ENCODE measurements at places on chromosomes 7 and 10. TPM values are rescaled to one million over a fixed set of nuclear protein-coding genes. Genes with fewer than 3 reads are reported as not detected.

Gene FKBP9
- total RNA-seq: 209 TPM

Gene SPDYE16
- not detected for total RNA-seq

Gene HGF
- 282 TPM for total RNA-seq

Gene GSTO1
- total RNA-seq: 299 TPM

Gene HDAC9
- total RNA-seq: 10.3 TPM

Gene SFMBT2
- total RNA-seq: 1.0 TPM

Gene TMEM270
- not detected for total RNA-seq

Gene PRSS37
- not detected for total RNA-seq

Gene DENND2A
- total RNA-seq: 0.44 TPM

Gene C10orf95
- total RNA-seq: not detected

Gene USP6NL
- total RNA-seq: 21.9 TPM

Gene CNNM1
- 1.6 TPM for total RNA-seq

Gene TSPAN33
- total RNA-seq: 0.66 TPM

Gene MYPN
- total RNA-seq: 1.3 TPM

Gene SPDYE1
- not detected for total RNA-seq

Gene TUBAL3
- not detected for total RNA-seq

Gene PDLIM1
- 37.9 TPM for total RNA-seq

Gene ELMO1
- not detected for total RNA-seq

Gene PLXDC2
- total RNA-seq: 4.6 TPM

Gene COL26A1
- not detected for total RNA-seq

Gene FEZF1
- not detected for total RNA-seq

Gene ZNF107
- total RNA-seq: 0.66 TPM

Gene AKR1D1
- total RNA-seq: not detected

Gene SUN3
- not detected for total RNA-seq

Gene THAP5
- total RNA-seq: 29.5 TPM

Gene NUDT13
- 2.0 TPM for total RNA-seq

Gene ACHE
- 0.14 TPM for total RNA-seq

Gene KLF14
- 0.22 TPM for total RNA-seq

Gene ZNF503
- total RNA-seq: 8.3 TPM

Gene SORCS1
- not detected for total RNA-seq

Gene BICC1
- 29.8 TPM for total RNA-seq

Gene COX15
- 39.7 TPM for total RNA-seq

Gene FAM25A
- not detected for total RNA-seq

Measured in placental pericyte (primary cell).